ENCODE measurements at places on chromosomes 5 and 9. TPM values are rescaled to one million over a fixed set of nuclear protein-coding genes. Genes with fewer than 3 reads are reported as not detected.

The PROP1 gene
- total RNA-seq: not detected

The GPRIN1 gene
- 3.0 TPM for total RNA-seq

The IL9 gene
- not detected for total RNA-seq

The FRRS1L gene
- not detected for total RNA-seq

The BAAT gene
- 0.14 TPM for total RNA-seq

The SLC36A3 gene
- not detected for total RNA-seq

The TEX48 gene
- not detected for total RNA-seq

The STXBP1 gene
- 36.6 TPM for total RNA-seq

The MAMDC4 gene
- 11.8 TPM for total RNA-seq

Measured in MCF 10A (cell line).